ENCODE measurements at places on chromosomes 7 and 10. TPM values are rescaled to one million over a fixed set of nuclear protein-coding genes. Genes with fewer than 3 reads are reported as not detected.

- no peak for DNase-seq
These were observed 21.4 kb downstream of the POT1 start for GRCh38 chr7:124908259-124908658.

Gene TMEM213
- total RNA-seq, result not detected

DNA sequence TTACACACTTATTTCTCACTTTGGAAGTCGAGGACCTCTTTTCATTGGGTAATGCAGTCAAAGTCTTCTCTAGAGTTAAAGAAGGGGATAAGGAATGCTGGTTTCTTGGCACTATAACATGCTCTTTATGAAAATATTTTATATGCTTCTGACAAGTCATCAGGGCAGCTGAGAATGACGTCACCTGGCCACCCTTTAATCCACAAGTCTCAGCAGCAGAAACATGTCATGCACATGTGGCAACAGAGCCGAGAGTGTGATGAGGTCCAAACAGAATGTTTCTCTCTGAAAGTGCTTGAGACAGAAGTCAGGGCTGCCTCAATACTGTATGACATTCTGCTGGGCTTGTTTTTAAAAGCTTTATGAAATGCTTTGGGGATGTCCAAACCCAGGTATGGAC, 63.5 kb upstream of the C10orf90 start:
- DNase-seq, result no peak

GRCh38 chr10:60957667-60958221, 13.8 kb upstream of the RHOBTB1 start:
- DNase-seq, result no peak

Gene ATG9B
- total RNA-seq, result 5.1 TPM

Gene NPC1L1
- not detected for total RNA-seq

DNA sequence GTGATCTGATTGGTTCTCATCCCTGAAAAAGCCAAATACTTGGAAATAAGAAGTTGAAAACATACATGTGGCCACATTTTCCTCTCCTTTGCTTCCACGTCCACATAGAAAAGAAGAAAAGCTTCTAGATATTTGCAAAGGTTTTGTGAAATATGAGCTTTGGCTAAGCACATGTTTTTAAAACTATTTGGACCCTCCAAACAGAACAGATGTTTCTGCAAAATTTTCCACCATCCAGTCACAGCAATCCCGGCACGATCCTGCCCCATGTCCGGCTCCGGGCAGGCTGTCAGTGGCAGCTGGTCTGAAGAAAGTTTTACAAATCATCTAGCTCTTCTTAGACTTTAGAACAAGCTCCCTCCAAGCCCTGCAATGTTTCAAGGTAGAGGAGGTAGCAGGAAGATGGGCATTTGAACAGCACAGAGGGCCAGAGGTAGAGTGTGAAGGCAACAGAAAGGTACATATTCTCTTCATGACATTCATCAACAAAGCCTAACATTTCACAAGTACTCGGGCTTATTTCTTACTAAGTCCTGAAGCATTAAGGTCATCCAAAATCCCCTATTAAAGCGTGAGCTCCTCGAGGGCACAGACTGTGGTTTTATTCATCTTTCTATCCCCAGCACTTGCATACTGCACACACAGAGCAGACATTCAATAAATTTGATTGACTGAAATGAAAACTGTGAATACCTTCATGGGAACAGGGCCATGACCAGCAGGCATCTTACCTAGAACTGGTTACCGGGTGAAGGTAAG, 110.1 kb downstream of the JAZF1 start:
- DNase-seq, result no peak

DNA sequence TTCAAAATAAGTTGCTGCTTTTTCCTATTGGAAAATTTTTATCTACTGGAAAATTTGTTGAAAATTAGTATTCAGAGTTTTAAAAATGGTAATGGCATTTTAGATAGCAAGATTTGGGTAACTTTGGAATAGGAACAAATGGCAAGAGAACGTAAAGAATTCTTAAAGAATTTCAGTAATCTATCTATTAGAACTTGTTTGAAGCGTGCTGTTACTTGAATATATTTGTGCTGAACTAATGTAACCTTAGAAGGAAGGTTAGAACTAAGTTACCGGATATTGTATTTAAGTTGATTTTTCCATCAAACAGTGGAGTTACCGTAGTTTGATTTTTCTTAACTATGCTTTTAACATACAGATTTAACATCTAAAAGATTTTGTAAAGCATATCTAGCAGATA, 25.9 kb downstream of the SEPTIN7 start:
- DNase-seq, result no peak

- no peak for DNase-seq
These were observed 224.7 kb downstream of the LHFPL3 start for GRCh38 chr7:104553074-104553473.

DNA sequence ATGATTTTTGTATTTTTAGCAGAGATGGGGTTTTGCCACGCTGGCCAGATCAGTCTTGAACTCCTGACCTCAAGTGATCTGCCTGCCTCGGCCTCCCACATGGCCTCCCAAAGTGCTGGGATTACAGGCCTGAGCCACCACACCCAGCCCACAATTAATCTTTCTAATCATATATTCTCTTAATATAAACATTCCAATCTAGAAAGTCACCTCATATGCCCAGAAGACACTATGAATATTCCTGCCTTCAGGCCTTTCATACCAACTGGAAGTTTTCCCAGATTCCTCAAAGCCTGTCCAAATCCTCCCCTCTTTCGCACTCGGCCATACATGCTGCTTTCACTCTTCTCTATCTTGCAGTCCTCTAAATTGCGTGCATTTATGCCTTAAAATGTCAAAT, 32.6 kb downstream of the PDZD8 start:
- no peak for DNase-seq

- peak; percentile 31 for DNase-seq
These were observed 1002.9 kb upstream of the KCND2 start for GRCh38 chr7:119270045-119270464.

DNA sequence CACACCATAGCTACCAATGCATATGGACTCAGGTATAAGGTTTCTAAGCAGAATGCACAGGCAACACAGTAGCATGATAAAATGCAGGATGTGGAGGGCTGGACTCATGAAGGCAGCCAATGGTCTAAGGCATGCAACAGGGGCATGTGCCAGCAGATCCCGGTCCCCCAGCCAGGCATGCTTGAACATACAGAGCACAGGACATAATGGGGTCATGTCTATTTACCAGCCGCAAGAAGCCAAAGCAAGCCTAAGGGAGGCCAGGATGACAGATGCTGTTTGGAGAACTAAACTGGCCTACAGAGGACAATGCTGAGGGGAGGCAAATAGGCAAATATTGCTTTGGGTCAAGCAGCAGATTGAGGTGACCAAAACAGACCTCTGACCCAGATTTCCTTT, 60.0 kb upstream of the PDLIM1 start:
- DNase-seq, result no peak

DNA sequence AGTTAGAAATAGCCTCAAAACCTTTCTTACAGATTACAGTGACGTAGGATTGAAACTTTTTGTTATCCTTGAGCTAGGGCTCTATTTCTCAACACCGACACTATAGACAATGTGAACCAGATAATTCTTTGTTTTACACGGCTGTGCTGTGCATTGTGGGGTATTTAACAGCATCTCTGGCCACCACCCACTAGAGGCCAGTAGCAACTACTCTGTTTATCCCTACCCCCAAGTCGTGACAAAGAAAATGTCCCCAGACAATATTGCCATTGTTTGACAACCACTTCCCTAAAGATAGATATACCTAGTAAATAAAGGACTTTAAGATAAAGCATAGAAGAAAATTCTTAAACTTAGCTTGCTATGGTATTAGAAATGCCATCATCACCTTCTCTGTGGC, 359.6 kb downstream of the ARL4A start:
- DNase-seq, result peak; percentile 6

- no peak for DNase-seq
These were observed 326.0 kb downstream of the RPS24 start for GRCh38 chr10:78359640-78360091.

DNA sequence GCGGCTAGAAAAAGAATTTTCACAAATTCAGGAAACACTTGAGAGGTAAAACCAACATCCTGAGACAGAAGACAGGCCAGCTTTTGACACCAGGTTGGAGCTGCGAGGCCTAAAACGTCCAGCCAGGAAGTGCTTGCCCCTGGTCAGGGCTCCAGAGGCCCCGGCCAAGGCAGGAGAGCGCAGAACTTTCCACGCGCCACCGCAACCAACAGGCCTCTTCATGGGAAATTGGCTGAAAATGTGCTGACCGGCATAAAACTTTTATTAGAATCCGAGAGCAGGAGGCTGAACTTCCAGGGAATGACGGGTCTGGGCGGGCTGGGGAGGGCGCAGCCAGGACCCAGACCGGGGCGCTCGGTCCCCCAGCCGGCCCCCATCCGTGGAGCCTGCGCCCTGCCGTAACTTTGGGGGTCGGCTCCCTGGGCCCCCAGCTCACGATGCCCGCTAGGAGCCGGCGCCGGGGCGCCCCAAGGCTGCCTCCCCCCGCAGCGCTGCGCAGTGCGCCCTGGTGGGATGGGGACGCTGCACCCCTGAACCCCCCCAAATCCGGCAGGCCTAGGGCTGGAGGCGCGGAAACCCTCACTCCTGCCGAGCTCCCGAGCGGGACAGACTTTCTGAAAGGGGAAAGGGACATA, 414.0 kb upstream of the MKI67 start:
- no peak for DNase-seq

DNA sequence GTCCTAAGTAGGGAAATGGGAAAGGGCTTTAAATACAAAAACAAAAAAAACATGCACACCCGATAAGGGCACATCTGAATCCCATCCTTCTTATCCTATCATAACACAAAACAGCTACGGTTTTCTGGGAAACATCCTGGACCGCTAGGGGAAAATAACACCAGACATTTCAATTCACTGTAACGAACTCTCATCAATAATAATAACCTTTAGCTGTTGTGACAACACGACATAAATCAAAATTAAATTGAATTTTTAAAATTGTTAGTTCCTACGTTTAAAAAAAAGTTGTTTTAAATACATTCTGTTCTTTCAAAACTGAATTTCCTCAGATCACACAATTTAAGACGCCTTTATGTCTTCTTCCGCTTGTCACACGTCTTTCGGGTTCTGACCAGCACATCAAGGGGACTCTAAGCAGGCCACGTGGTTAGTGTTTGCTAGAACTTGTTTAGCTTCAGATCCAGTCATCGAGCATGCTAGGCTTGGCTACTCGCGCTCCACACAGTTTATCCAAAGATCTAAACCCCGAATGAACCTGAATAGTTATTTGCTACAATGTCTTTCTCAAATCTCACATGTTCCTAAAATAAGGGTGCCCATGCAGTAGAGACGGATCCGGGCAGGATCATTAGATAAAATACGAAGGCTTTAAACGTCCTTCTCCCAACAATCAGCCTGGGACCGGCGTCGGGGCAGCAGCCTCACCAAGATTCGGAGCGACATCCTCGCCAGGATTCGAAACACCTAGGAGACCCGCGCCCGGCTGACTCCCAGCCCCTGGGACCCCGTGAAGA, 839 bp downstream of the IKZF5 start:
- DNase-seq, result no peak

DNA sequence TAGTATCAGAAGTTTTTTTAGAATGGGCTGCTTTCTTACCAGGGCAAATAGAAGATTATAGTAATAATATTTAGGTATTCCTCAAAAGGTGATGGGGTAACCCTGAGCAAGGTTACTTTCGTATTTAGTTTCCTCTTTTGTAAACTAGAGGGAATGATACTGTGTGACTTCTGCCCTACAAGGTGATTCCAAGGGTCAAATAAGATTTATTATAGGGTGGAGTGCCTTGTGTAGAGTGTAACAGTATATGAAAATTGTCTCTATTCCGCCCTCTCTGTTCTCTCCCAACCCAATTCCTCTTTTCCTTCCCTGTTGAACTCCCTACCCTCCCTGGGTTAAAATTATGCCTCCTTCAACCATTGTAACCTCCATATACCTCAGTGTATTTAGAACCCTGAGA, 5.3 kb downstream of the SLC35G1 start:
- DNase-seq, result no peak

Gene PRLHR
- not detected for total RNA-seq

DNA sequence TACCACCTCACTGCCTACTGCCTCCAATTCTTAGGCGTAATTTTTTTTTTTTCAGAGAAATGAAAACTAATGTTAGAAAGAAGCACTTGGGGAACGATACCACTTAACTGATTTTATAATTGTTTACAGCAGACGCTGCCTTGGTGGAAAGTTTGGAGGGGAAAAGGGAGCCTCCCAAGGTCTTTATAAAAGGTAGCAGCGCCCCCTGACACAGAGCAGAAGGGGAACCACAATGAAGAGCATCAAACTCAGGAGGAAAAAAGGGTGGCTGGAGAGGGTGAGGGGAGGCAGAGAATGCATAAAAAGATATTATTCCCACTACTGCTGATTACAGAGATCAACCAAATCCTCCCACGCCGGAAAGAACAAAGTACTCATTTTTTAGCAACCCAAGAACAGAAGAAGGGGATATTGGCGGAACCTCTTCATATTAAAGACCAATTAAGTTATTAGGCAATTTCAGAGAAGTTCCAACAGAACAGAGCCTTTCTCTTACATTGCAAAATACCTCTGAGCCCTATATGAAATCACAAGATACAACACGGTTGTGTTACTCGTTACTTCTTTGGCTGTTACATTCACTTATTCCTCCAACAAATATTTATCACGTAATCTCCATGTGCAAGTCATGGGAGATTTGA, 135.8 kb downstream of the TEX36 start:
- no peak for DNase-seq
